ENCODE measurements at places on chromosomes 2 and 18.

GRCh38 chr2:16124881-16125613, 184.7 kb downstream of the MYCN start:
- no peak for DNase-seq

- peak; percentile 65 for DNase-seq
These were observed 32.0 kb upstream of the GPR55 start for GRCh38 chr2:230956827-230957755.

DNA sequence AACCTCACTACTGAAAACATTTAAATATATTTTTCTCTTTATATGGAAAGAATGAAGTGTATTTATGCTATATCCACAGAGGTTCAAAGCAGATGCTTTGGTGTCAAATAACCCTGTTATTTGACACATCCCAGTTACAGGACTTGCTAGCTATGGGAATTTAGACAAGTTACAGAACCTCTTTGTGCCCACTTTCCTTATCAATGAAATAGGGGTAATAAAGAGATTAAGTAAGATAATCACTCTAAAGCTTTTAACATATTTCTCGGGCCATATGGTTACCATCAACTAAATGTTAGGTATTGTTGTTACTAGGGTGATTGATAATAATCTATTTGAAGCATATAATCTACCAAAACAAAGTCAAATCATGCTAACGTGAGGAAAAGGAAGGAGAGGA, 1660.6 kb upstream of the NXPH2 start:
- peak; percentile 13 for DNase-seq

GRCh38 chr2:100178864-100179263, 36.5 kb upstream of the AFF3 start:
- DNase-seq: no peak

GRCh38 chr2:112920923-112921532, 10.1 kb downstream of the IL37 start:
- no peak for DNase-seq

- DNase-seq: no peak
These were observed 41.7 kb downstream of the PTPRM start for GRCh38 chr18:7608781-7609201.

GRCh38 chr2:235027558-235028214, 75.9 kb downstream of the SH3BP4 start:
- no peak for DNase-seq

GRCh38 chr2:109679626-109680025, 65.5 kb downstream of the SOWAHC start:
- DNase-seq: no peak

- no peak for DNase-seq
These were observed 75.4 kb upstream of the KCNE4 start for GRCh38 chr2:222976521-222977061.

DNA sequence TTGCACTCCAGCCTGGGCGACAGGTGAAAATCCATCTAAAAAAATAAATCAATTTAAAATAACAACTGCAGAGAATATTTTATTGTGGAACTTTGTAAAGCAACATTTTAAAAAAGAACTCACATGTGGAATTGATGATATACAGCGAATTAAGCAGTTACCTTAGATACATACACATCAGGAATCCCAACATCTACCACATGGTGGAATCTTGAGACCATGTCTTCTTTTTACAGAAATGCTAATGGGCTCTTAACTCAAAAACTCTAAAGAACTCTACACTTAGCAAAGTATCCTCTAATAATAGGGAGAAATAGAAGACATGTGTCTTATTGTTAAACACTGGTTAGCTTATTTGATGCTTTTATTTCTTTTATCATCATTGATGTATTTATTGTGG, 373.6 kb downstream of the CDH7 start:
- no peak for DNase-seq

- no peak for DNase-seq
These were observed 560.7 kb downstream of the DSC3 start for GRCh38 chr18:30481871-30482270.

GRCh38 chr2:226611944-226612318, 187.7 kb downstream of the IRS1 start:
- no peak for DNase-seq

DNA sequence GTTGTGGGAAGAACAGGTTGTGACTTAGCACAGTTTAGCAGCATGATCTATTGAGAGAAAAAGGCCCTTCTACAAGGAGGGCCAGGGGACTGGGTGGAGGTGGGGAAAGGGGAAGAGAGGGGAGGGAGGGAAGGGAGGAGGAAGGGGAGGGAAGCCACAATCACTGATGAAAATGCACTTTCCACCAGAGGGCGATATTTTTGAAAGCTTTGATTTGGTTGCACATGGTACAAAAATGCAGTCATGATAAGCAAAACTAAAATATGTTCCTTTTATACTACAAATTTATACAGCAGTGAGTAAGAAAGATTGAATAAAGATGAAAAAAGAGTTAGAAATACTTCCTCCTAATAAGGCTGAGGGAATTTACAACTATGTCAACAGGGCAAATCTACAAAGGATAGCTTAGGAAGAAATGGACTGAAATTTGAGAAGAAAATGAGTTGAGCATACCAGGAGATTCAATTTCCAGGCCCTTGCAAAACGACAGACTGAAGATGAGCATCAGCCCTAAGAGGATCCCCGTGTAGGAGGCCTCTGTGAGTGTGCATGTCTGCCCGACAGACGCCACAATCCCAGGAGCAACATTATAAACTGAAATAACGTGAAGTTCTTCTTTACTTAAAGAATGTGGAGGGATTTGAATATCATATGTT, 17.2 kb downstream of the SH3YL1 start:
- peak; percentile 31 for DNase-seq

DNA sequence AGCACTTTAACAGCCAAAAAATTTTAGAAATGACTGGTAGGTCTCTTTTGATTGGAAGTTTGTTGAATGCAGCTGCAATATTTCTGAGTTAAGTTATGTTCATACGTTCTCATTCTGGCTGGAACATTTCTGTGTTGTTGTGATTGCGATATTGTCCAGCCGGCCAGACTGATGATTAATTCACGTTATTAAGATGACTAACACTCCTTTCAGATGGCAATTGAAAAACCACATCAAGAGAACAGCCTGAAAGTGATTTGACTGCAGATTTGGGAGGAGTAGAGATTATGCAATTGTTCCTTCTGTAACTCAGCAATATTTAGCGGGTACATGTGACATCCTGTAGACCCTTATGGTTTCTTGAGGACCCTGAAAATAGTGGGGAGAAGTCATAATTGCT, 133.7 kb downstream of the FBXO15 start:
- no peak for DNase-seq

DNA sequence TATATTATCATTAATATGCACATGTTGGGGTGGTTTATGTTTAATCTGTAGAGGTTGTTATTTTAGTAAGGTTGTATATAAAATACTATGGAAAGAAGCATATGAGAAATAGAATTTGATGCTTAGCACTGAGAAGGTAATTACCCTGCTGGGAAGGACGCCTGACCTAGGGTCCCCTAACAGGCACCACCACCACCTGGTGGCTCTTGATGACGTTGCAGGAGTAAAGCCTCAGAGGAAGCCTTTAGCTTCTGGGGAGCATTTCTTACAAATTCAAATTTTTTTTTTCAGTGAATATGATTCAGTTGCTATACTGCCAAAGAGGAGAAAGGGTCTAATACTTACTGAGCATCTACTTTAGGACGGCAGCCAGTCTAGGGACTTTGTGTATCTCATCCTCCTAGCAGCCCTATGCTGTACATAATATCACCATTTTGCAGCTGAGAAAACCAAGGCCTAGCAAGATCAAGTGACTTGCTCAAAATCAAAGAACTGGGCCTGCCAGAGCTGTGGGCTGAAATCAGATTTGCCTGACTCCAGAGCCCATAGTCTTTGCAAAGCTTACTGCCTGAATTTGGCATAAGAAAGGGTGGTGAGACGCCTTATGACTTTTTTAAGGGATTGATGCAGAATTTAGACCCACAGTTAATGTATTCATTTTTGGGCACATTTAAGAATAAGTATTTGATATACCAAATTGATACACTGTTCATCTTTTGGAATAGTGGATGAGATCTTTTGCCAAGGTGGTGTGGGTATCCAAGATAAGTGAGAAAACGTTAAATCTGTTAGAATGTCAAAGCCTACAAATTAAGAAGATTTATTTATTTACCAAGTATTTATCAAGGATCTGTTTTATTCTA, 78.8 kb upstream of the GAREM1 start:
- DNase-seq: peak; percentile 87

DNA sequence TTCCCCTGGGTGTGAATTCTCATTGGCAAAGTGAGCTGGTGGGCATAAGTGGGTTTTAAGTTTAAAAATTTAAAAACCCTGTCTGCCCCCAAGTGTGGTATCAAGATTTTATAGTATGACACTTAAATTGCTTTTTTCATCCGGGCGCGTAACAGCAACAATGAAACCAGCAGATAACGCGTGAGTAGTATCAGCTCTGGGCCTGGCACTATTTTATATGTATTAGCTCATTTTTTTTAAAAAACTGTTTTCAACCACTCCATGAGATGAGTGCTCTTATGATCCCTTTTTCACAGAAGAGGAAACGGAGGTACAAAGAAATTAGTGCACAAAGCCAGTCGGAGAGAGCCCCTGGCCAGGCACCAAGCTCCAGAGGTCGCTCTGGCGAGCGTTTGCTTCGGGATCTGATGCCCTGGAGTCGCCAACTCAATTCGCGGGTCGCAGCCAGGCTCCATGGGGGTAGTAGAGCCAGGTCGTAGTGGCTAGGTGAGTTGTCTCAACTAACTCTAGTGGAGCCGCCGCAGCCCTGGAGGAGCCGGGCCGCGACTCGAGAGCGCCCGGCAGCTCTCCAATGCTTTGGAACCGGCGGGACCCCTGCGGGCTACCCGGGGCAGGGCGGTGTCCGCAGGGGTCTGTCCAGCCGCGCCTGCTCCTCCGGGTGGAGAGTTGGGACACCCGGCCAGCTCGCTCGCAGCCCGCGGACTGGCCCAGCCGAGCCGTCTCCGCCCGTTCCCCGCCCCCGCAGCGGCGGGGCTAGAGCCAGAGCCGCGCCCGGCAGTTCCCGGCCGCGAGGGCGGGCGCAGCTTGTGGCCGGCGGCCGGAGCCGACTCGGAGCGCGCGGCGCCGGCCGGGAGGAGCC, at the start of gene IL1R1:
TSS of gene IL1R1 (plus strand) at position 777 of the 859 bp plus-strand sequence. CDS start 14,979 bp downstream, outside the sequence.
- DNase-seq: peak; percentile 77

- no peak for DNase-seq
These were observed 97.7 kb upstream of the PGAP1 start for GRCh38 chr2:197024206-197024605.

GRCh38 chr2:72235497-72236415, 88.1 kb upstream of the CYP26B1 start:
- DNase-seq: no peak

- DNase-seq: no peak
These were observed 639.8 kb downstream of the TMEM182 start for GRCh38 chr2:103401621-103402020.

- no peak for DNase-seq
These were observed 133.3 kb downstream of the DNAH6 start for GRCh38 chr2:84649487-84650142.

- peak; percentile 19 for DNase-seq
These were observed 89.7 kb downstream of the NPAS2 start for GRCh38 chr2:100909534-100910081.

GRCh38 chr2:156526950-156527636, 90.9 kb downstream of the GPD2 start:
- no peak for DNase-seq

DNA sequence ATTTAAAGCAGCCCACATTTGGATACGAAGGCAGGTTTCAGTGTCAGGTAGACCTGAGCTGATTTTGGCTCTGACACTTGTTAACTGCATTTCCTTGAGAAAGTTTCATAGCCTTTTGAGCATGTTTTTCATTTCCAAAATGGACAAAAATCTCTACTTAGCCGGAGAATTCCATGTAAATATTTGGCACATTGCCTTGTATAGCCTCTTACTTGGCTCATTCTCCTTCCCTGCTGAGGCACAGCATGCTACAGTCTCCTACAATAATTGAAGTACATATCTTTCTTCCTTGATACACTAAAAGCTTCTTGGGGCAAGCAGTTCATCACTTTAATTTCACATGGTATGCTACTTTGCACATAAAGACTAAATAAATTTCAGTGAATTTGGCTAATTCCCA, 772.2 kb upstream of the CHAC2 start:
- DNase-seq: no peak

GRCh38 chr18:67794521-67794920, 278.0 kb upstream of the DSEL start:
- no peak for DNase-seq

GRCh38 chr2:23666980-23667357, 260.0 kb downstream of the ATAD2B start:
- no peak for DNase-seq

DNA sequence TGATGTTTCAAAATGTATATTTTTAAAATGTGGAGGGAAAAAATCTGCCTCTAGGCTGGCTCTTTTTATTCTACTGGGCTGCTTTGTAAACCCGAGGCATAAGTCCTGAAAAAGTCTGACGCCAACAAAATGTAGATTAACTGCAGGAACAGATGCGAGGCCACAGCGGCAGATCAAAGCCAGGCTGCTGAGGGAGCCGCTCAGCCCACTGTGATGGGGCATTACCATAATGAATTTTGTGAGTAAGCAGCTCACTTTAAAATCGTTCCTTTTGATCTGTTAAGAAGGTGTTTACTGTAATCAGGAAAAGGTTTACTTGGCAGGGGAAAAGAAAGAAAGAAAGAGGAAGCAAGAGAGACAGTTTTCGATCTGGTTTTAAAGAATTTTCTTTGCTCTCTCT, 269.0 kb downstream of the ICOS start:
- DNase-seq: no peak

DNA sequence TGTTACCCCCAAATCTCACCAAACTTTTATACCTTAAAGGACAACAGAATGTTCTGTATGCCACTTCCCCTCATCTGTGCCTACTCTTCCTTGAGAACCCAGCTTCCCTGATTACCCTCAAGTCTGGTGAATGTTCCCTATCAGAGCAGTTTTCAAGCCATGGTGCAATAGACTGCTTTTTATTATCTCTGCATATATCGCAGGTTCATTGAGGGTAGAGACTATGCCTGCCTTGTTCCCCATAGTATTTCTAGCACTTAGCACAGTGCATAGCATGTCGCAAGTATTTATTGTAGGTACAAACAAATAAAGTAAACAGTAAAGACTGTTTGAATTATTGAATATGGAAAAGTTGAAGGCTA, 146.6 kb downstream of the HAUS1 start:
- no peak for DNase-seq

- DNase-seq: no peak
These were observed 291.7 kb upstream of the KYNU start for GRCh38 chr2:142585785-142586184.

DNA sequence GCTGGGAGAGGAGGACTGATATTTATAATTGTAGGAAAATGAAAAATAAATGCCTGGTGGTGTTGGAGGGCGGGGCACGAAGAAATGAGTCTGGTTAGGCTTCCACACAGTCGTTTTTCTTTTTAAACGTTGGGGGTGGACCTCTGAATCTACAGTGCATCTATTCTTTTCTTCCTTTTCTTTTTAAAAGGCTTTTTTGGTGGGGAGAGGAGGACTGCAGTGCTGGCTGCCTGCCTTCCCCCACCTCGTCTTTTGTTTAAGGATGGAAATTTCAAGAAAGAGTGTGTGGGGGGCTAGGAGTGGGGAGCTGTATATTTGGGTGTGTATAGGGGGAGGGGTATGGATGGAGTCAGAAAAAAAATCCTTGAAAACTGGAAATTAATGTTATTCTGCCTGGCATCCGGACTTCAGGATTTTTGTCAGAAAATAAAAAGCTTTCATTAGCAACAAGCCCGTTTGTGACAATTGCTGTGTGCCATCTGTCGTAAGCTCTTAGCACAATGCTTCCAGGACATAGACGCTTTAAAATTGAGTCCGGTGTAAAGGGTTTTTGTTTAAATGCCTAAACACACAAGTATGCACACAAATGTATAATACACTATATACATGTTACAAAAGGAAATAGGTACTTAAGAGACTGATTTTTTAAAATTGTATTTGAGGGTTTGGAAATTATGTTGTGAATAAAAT, 1.1 kb downstream of the MAP2 start:
- DNase-seq: no peak

GRCh38 chr18:21100678-21101077, 10.9 kb downstream of the ROCK1 start:
- no peak for DNase-seq

Data from HEK293T (cell line).